Activated CD4-positive, alpha-beta T cell treated with anti-CD3 and anti-CD28 coated beads, Interleukin-2, Interleukin-4, amounts not matched to agents 100 ng/mL and 50 ng/mL, durations not matched to agents 16 hours and 8 hours (primary cell): ENCODE measurements at places on chromosomes 1 and 21.

DNA sequence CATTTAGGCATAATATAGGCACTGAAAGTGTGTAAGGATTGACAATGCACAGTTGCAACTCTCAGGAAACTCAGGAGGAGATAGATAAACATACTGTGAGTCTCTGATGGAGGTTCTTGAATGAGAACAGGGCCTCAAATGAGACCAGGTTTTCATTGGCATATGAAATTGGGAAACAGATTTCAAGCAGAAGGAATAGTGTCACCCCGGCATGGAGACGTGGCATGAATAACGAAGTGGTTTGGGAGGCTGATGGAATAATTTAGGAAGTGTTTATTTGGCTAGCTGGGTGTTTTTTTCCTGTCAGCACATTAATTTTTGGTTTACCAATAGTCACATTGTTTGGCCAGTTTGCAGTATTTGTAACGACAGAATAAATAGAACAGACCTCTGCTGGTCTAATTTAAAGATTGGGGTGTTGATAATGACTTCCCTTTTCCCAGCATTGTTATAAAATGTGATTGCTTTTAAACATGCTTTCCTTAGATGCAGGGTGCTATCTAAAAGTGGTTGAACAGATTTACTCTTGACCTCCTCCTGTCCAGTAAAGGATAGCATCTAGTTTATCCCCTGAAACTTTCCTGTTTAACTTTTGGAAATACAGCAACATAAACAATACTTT is 132.0 kb downstream of the C1orf21 start:
- no peak for DNase-seq

DNA sequence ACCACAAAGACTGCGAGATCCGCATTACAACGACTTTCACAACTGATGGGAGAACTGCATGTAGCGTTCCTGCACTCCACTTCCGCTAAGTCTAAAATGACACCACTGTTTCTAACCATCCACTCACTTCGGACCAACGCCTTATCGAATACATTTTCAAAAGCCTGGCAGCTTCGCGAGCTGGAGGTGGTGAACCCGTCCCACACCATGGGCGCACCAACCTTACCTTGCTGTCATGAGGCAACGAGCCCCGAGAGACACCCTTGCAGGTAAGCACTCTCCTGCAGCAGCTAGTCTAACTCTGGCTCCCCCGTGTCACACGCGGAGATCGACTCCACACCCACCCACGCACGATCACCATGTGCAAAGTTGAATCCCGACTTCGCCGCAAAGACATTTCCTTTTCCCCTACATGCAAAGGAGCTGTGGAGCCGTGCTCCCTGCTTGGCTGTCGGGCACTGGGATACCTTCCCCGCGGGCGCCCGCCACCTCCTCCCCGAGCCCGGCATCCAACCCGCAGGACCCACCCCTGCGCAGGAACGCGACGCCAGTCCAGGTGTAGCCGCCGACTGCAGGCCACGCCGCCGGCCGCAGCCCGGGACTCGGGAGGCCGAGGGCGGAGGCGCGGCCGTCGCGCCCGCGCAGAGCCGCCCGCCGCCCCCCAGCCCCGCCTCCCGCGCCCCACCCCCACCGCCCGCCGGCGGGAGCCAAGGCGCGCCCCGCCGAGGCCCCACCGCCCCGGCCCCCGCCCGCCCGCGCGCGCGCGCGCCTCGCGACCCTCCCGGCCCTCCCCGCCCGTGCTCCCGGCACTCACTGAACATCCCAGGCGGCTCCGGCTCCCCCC is 629 bp downstream of the TAF5L start:
- DNase-seq: peak; percentile 31

GRCh38 chr1:87024936-87025540 is 110.6 kb downstream of the HS2ST1 start:
- no peak for DNase-seq

GRCh38 chr1:69863704-69864103 is 296.0 kb downstream of the LRRC7 start:
- no peak for DNase-seq

DNA sequence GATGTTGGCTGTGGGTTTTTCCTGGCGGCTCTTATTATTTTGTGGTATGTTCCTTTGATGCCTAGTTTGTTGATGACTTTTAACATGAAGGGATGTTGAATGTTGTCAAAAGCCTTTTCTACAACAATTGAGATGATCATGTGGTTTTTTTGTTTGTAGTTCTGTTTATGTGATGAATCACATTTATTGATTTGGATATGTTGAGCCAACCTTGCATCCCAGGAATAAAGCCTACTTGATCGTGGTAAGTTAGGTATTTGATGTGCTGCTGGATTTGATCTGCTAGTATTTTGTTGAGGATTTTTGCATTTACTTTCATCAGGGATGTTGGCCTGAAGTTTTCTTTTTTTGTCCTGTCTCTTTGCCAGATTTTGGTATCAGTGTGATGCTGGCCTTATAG is 28.5 kb downstream of the CD55 start:
- DNase-seq: no peak

- no peak for DNase-seq
Observed at GRCh38 chr1:7845761-7846160, 7.1 kb downstream of the UTS2 start.

DNA sequence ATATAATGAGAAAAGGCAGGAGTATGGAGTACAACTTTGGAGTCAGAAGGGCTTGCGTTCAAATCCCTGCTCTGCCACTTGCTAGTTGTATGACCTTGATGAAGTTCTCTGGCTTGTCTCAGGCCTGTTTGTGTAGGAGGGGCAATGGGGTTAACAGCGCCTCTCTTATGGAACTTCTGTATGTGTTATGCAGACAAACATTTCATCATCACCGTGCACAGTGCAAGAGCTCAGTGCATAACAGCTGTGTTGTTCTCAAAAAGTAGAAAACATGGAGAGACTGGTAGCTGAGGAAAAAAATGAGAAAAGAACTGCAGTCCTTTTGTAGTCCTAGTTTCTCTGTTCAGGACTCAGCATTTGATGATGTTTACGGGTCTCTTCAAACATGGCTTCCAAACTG is 10.4 kb upstream of the ZNF648 start:
- no peak for DNase-seq

GRCh38 chr1:17052641-17053040 is 1.2 kb downstream of the SDHB start:
- DNase-seq: no peak

DNA sequence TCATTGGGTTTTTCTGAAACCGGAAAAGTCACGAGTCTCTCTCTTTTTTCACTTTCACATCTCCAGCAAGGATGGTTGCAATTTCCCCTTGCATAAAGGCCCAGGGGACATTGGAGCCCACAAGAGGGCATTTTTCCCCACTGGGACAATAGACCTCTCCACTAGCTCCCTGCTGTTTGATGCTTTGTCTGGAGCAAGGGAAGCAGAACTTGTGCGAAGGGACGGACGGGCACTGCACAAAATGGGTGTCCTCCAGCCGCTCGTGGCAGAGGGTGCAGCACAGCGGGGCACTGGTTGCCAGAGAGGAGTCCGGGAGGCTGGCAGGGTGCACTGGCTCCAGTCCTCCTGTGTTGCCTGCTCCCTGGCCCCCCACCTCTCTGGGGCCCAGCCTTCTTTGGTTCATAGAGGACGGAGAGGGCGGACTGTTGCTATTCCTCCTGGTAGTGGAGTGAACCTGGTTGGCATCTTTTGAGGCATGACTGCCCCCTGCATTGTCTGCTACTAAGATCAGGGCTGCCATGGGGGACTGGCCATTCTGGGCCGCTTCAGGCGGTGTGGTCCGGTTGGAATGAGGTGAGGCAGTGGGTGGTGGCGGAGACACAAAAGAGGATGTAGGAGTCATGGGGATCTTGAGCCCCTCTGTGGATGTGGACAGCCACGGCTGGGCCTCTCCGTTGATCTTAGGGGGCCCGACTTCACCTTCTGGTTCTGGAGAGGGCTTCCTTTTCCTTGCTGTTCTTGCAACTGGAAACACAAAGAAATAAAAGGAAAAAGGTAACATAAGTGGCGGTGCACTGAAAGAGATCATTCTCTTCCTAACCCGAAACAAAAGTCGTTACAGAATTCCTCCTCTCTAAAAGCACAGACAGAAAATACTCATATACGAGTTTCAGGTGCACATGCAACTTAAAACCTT is 2.6 kb downstream of the IRF2BP2 start:
- peak; percentile 33 for DNase-seq

GRCh38 chr1:197181982-197182381 is 35.5 kb upstream of the ASPM start:
- no peak for DNase-seq

DNA sequence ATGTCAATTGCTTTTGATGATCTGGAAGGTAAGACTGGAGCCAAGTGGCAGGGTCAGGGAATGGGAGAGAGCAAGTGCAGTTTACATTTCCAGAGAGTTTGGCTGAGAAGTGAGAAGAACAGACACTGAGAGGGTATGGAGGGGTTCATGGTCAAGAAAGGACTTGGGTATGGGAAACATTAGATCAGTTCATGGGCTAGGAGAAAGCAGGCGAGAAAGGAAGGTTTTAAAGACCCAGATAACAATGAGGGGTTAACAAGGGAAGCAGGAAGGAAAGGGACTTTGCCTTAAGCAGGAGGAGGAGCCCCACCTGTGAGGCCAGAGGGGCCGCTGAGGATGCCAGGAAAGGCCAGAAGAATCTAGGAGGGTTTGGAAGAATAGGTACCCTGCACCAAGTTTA is 78.2 kb downstream of the DTL start:
- no peak for DNase-seq
